ENCODE measurements at places on chromosomes 4 and X. TPM values are rescaled to one million over a fixed set of nuclear protein-coding genes. Genes with fewer than 3 reads are reported as not detected.
A peak's percentile ranks its signal among the peaks of the same experiment; 100 is the strongest.

The RBM46 gene
- total RNA-seq, result not detected

The SLC25A5 gene
- 202 TPM for total RNA-seq

The RHOXF2 gene
- total RNA-seq, result not detected

The PRR32 gene
- not detected for total RNA-seq

DNA sequence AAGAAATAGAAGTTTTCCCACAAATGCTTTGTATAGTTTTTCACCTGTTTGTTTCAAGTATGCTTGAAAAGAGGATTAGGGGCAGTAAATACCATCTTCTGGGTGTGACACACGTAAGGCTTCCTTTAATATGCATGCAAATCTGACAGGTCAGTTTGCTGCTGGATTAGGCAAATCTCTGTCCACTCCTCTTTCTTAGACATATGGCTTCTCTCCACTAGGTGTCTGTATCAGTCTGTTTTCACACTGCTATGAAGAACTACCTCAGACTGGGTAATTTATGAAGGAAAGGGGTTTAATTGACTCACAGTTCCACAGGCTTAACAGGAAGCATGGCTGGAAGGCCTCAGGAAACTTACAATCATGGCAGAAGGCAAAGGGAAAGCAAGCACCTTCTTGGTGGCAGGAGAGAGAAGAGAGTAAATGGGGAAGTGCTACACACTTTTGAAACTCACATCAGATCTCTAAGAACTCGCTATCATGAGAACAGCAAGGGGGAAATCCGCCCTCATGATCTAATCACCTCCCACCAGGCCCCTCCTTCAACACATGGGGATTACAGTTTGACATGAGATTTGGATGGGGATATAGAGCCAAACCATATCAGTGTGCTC is 66.9 kb downstream of the TAB3 start:
- no peak overlapping the region for H3K27ac ChIP-seq
- H3K36me3 ChIP-seq, result no peaks in the 10 kb centered on the region
- no peak overlapping the region for H3K4me3 ChIP-seq
- H3K4me1 ChIP-seq, result no peaks in the 10 kb centered on the region
- DNase-seq, result no peak

GRCh38 chr4:182795446-182796238 is 121.5 kb downstream of the DCTD start:
- no peak overlapping the region for H3K27ac ChIP-seq
- no peaks in the 10 kb centered on the region for H3K36me3 ChIP-seq
- H3K4me3 ChIP-seq, result no peak overlapping the region
- no peaks in the 10 kb centered on the region for H3K4me1 ChIP-seq

- H3K27ac ChIP-seq, result no peak overlapping the region
- no peaks in the 10 kb centered on the region for H3K4me1 ChIP-seq
- no peaks in the 10 kb centered on the region for H3K27me3 ChIP-seq
- DNase-seq, result no peak
- no peaks in the 10 kb centered on the region for H3K36me3 ChIP-seq
- H3K4me3 ChIP-seq, result no peak overlapping the region
These were observed 141.6 kb downstream of the KCNIP4 start for GRCh38 chr4:21806991-21807390.

- H3K4me3 ChIP-seq, result no peak overlapping the region
- no peaks in the 10 kb centered on the region for H3K4me1 ChIP-seq
- H3K27ac ChIP-seq, result no peak overlapping the region
- no peaks in the 10 kb centered on the region for H3K36me3 ChIP-seq
- DNase-seq, result no peak
- no peaks in the 10 kb centered on the region for H3K27me3 ChIP-seq
These were observed 155.3 kb downstream of the SPCS3 start for GRCh38 chr4:176475067-176475466.

DNA sequence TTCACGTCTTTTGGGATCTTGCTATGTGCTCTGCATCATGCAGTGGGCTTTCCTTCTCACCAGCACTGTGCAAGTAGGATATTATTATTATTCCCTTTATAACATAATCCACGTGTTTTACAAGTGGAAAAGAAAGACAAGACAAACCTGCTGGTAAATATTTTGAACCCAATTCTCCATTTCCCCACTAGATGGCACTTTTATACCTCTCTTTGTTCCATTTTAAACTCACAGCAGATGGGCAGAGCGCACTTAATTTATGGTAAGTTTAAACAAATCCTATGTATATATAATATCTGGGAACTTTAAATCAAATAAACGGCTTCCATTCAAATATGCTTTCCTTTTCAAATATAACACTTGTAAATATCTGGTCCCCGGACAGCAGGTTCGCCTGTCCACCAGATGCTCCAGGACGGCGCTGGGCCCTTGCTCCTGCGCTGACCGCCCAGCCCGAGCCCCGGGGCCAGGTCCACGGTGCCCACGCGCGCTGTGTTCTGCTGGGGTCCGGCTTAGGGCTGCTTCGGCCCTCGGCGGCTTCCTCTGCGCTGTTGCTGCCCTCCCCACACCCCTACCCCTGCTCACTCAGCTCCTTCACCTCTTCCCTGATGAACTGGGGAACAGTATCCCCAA is 31.1 kb downstream of the F11 start:
- H3K4me3 ChIP-seq, result no peak overlapping the region
- no peak overlapping the region for H3K27ac ChIP-seq
- H3K27me3 ChIP-seq, result no peaks in the 10 kb centered on the region
- DNase-seq, result no peak
- H3K36me3 ChIP-seq, result no peaks in the 10 kb centered on the region

DNA sequence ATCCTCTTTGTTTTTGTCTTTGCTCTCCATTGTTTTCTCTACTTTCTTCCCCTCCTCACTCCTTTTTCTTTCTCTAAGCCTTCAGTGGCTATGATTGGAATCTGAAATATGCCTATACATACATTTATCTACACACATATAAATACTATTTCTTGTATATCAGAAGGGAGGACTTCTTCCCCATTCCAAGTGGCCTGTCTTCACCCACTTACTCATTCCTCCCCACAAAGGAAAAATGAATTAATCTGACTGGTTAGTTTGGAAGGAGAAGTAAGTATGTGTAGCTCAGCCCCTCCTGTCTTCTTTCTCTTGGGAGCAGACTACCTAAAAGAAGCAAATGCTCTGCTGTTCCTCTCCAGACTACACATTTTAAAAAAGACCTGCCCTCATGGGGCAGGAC is 17.7 kb downstream of the GUCY2F start:
- no peaks in the 10 kb centered on the region for H3K27me3 ChIP-seq

GRCh38 chr4:162891788-162892707 is 274.6 kb downstream of the NAF1 start:
- H3K36me3 ChIP-seq, result no peaks in the 10 kb centered on the region
- no peak for DNase-seq
- no peaks in the 10 kb centered on the region for H3K4me1 ChIP-seq
- H3K27ac ChIP-seq, result no peak overlapping the region
- no peaks in the 10 kb centered on the region for H3K27me3 ChIP-seq

- no peak for DNase-seq
- no peaks in the 10 kb centered on the region for H3K27me3 ChIP-seq
- H3K4me3 ChIP-seq, result no peak overlapping the region
- H3K27ac ChIP-seq, result no peak overlapping the region
- no peaks in the 10 kb centered on the region for H3K36me3 ChIP-seq
These were observed 150.7 kb downstream of the PDGFC start for GRCh38 chr4:156820931-156821330.

GRCh38 chr4:187071946-187072600 is 348.4 kb upstream of the FAT1 start:
- no peaks in the 10 kb centered on the region for H3K4me1 ChIP-seq
- no peaks in the 10 kb centered on the region for H3K27me3 ChIP-seq
- no peak overlapping the region for H3K4me3 ChIP-seq
- no peak for DNase-seq
- H3K27ac ChIP-seq, result no peak overlapping the region

GRCh38 chr4:147764337-147764736 is 32.4 kb downstream of the ARHGAP10 start:
- DNase-seq, result no peak
- no peak overlapping the region for H3K4me3 ChIP-seq
- no peak overlapping the region for H3K27ac ChIP-seq
- no peaks in the 10 kb centered on the region for H3K36me3 ChIP-seq
- H3K27me3 ChIP-seq, result no peaks in the 10 kb centered on the region

- H3K4me3 ChIP-seq, result no peak overlapping the region
- no peaks in the 10 kb centered on the region for H3K27me3 ChIP-seq
- no peak for DNase-seq
- no peaks in the 10 kb centered on the region for H3K36me3 ChIP-seq
These were observed 15.8 kb upstream of the UBE2K start for GRCh38 chr4:39682138-39682537.

- no peaks in the 10 kb centered on the region for H3K4me1 ChIP-seq
- H3K4me3 ChIP-seq, result no peak overlapping the region
These were observed 25.3 kb upstream of the HERC6 start for GRCh38 chr4:88353324-88353723.

DNA sequence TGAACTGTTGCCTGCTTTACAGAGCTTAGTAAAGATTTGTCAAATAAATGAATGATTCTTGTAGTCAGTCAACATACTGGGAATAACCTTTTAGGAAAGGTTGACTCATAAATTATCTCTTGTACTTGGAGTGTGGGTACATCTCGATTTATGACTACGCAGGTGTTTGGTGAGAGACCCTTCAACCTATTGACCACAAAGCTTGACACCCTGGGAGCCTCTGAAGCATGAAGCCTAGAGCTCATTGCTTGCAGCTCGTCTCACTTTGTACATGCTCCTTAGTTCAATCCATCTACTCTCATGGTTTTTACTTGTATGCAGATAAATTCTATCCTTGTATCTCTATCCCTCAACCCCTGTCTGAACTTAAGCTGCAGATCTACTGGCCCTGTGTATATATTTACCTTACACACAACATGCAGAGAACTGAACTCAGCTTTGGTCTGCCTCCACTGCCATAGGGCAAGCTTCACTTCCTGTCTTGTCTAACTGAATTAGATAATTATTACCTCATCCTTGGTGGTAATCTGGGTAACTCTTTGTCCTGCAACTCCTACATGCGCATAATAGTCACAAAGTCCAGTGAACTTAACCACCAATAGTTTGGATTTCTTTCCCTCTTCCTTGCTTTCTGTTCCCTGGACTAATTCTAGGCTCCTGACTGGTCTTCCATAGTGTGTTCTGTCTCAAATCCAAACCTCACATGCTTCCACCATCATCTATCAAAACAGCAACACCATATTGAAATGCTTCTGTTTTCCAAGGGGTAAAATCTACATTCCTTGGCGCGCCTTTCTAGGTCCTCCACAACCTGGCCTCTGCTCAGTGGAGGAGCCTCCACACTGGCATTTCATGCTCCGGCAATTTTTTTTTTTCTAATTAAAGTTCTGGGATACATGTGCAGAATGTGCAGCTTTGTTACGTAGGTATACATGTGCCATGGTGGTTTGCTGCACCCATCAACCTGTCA is 32.2 kb upstream of the FAT1 start:
- H3K27me3 ChIP-seq, result no peaks in the 10 kb centered on the region
- H3K36me3 ChIP-seq, result no peaks in the 10 kb centered on the region
- no peak for DNase-seq
- H3K4me3 ChIP-seq, result no peak overlapping the region
- no peaks in the 10 kb centered on the region for H3K4me1 ChIP-seq

DNA sequence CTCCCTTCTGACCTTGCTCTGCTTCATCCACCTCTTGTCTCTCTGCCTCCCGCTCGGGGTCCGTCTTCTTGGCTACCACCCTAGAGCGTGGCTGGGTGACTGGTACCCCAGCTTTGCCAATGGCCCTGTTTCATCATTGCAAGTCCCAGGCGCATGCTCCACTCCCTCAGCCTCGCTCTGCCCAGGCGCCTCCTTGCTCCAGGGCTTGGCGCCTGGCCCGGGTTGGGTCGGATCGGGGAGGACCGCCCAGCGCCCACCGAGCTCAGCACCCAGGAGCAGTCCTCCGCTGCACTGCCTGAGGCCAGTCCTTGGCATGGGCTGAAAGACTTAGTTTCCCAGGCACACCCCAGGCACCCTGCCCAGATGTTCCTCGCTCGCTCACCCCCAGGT is 577 bp downstream of the BGN start:
- peak; percentile 77 for DNase-seq
- peaks cover 14% of the 10 kb centered on the region for H3K4me1 ChIP-seq
- H3K4me3 ChIP-seq, result peak overlapping the region; percentile 75
- peak overlapping the region; percentile 87 for H3K27ac ChIP-seq
- H3K27me3 ChIP-seq, result no peaks in the 10 kb centered on the region

DNA sequence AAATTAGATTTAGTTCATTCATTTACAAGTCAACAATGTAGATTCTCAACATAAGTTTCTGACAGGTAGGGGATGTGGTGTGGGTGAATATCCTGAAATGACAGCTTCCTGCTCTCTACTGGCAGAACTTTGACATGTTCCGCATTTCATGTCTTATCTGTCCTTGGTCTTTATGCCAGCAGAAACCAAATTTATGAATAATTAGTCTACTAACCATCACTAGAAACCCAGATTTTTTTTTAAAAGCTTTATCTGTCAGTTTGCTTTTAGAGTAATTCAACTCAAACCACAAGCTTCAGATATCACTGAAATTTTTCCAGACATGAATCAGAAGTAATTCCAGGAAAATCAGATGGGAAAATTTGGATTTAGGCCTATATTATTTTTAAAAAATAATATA is 17.9 kb downstream of the COQ2 start:
- no peaks in the 10 kb centered on the region for H3K4me1 ChIP-seq
- no peak for DNase-seq
- H3K4me3 ChIP-seq, result no peak overlapping the region
- H3K27me3 ChIP-seq, result no peaks in the 10 kb centered on the region
- H3K27ac ChIP-seq, result no peak overlapping the region

DNA sequence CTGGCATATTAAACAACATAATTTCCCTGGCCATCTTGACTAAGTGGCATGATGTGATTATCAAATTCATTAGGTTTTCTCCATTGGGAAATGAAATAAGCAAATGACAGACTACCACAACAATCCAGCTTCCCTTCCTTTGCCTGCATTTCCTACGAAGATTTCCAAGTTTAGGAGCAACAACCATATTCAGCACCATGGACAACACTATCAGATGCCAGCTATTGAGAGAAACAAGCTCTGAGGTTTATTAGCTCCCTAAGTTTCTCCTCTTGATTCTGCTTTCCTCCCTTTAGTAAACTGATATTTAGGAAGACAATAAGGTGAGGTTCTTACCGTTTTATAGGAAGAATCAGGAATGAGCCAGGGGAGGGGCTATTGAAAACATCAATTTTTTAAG is 36.2 kb downstream of the DCX start:
- no peak overlapping the region for H3K4me3 ChIP-seq
- no peaks in the 10 kb centered on the region for H3K4me1 ChIP-seq
- H3K27me3 ChIP-seq, result no peaks in the 10 kb centered on the region

- no peaks in the 10 kb centered on the region for H3K4me1 ChIP-seq
- peak overlapping the region; percentile 94 for H3K27ac ChIP-seq
- peak overlapping the region; percentile 75 for H3K4me3 ChIP-seq
- H3K36me3 ChIP-seq, result no peaks in the 10 kb centered on the region
- no peaks in the 10 kb centered on the region for H3K27me3 ChIP-seq
These were observed 700 bp downstream of the VMA21 start for GRCh38 chrX:151397741-151398070.

Measured in ascending aorta (tissue), 2 donors.